ENCODE measurements at places on chromosomes 6 and 20. TPM values are rescaled to one million over a fixed set of nuclear protein-coding genes. Genes with fewer than 3 reads are reported as not detected.

AIG1 gene
- total RNA-seq: 27.1 TPM

MEI4 gene
- total RNA-seq: not detected

MRAP2 gene
- total RNA-seq: under 0.01 TPM

MTO1 gene
- total RNA-seq: 39.8 TPM

LAMA2 gene
- 13.3 TPM for total RNA-seq

PRKN gene
- total RNA-seq: 0.28 TPM

NOX3 gene
- total RNA-seq: not detected

CLVS2 gene
- not detected for total RNA-seq

KIAA1755 gene
- 2.5 TPM for total RNA-seq

MTFR2 gene
- 0.72 TPM for total RNA-seq

TXLNB gene
- under 0.01 TPM for total RNA-seq

SNAP25 gene
- 1.1 TPM for total RNA-seq

ZBTB12 gene
- 2.5 TPM for total RNA-seq

C4A gene
- 0.83 TPM for total RNA-seq

SLA2 gene
- not detected for total RNA-seq

PPIL1 gene
- total RNA-seq: 58.4 TPM

MOG gene
- not detected for total RNA-seq

SLC12A5 gene
- total RNA-seq: not detected

JPH2 gene
- total RNA-seq: 0.83 TPM

BMP2 gene
- 0.18 TPM for total RNA-seq

ASIP gene
- total RNA-seq: not detected

PPP1R3G gene
- total RNA-seq: 0.18 TPM

NRN1 gene
- total RNA-seq: not detected

ARMH2 gene
- not detected for total RNA-seq

POM121L2 gene
- total RNA-seq: not detected

BCL2L1 gene
- total RNA-seq: 45.5 TPM

PGC gene
- not detected for total RNA-seq

CDSN gene
- total RNA-seq: not detected

BIRC7 gene
- not detected for total RNA-seq

WDR27 gene
- total RNA-seq: 7.8 TPM

HLA-A gene
- total RNA-seq: 76.4 TPM

NSFL1C gene
- 40.3 TPM for total RNA-seq

USP49 gene
- total RNA-seq: 1.4 TPM

FBXL4 gene
- 16.1 TPM for total RNA-seq

RGS19 gene
- total RNA-seq: 7.7 TPM

BMP7 gene
- not detected for total RNA-seq

RBM24 gene
- 6.7 TPM for total RNA-seq

CEP57L1 gene
- 21.9 TPM for total RNA-seq

AVP gene
- total RNA-seq: not detected

SYNDIG1 gene
- total RNA-seq: not detected

KIF25 gene
- total RNA-seq: not detected

MAP1LC3A gene
- 10.0 TPM for total RNA-seq

HSD17B8 gene
- 1.9 TPM for total RNA-seq

ZC2HC1B gene
- not detected for total RNA-seq

ZNF343 gene
- 18.9 TPM for total RNA-seq

CAGE1 gene
- total RNA-seq: not detected

SLC35F1 gene
- not detected for total RNA-seq

MYMX gene
- not detected for total RNA-seq

AIF1 gene
- total RNA-seq: not detected

GPLD1 gene
- 0.28 TPM for total RNA-seq

PACSIN1 gene
- total RNA-seq: not detected

MYBL2 gene
- total RNA-seq: 21.7 TPM

GSTA2 gene
- total RNA-seq: not detected

TUBB1 gene
- not detected for total RNA-seq

UNC93A gene
- total RNA-seq: not detected

Measured in IMR-90 (cell line).